ENCODE measurements at places on chromosomes 16 and 17.
A peak's percentile ranks its signal among the peaks of the same experiment; 100 is the strongest.

DNA sequence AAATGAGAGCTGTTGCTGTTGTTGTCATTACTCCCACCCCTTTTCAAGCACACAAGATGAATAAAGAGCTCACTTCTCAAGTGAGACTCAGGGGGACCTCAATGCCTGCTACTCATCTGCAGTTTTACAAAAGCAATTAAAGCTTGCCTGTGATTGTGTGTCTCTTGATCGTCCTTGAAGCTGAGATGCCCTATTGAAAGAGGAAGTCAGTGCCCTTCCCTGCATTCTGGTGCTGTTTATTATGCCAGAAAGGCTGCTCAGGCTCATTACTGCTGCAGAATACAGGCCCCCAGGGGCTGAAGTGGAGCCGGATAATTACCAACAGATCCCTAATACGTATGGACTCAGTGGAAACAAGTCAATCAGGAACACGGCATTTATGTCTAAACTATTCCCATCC, 147.2 kb downstream of the HS3ST2 start:
- DNase-seq = no peak

GRCh38 chr17:39662551-39663339, 2.4 kb upstream of the TCAP start:
- DNase-seq = no peak

DNA sequence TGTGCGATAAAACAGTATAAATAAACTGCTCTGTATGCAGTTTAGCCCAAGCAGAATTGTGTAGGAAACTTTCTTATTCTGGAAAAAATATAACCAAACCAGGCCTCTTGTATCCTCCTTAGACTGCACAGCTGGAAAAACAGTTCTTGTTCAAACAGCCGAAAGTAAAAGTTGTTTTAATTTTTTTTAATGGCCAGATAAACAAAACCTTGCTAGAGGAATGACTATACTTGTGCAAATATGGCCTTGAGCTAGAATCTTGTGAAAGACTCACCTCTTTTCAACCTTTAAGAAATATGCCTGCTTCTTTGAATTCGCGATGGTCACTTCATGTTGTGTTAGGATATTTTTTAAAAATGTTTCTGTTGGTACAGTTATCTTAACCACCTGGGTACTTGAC, 114.5 kb upstream of the MAF start:
- DNase-seq = no peak

GRCh38 chr16:15961060-15961511, 11.7 kb downstream of the ABCC1 start:
- peak; percentile 91 for DNase-seq

GRCh38 chr17:77381731-77382130, 241.0 kb downstream of the SEC14L1 start:
- no peak for DNase-seq

All from central memory CD4-positive, alpha-beta T cell (primary cell).